Chondrocyte (in vitro differentiated cells): ENCODE measurements at places on chromosomes 7 and 10. TPM values are rescaled to one million over a fixed set of nuclear protein-coding genes. Genes with fewer than 3 reads are reported as not detected.

GRCh38 chr10:75398692-75399460 lies 2.7 kb downstream of the ZNF503 start:
- H3K4me1 ChIP-seq: peaks cover 33% of the 10 kb centered on the region
- peak; percentile 90 for DNase-seq
- H3K27me3 ChIP-seq: peaks cover 9% of the 10 kb centered on the region

GRCh38 chr7:52018680-52019054 lies 702.1 kb upstream of the COBL start:
- H3K27ac ChIP-seq: no peak overlapping the region
- no peak overlapping the region for H3K4me3 ChIP-seq
- no peak for DNase-seq
- no peaks in the 10 kb centered on the region for H3K36me3 ChIP-seq

DNA sequence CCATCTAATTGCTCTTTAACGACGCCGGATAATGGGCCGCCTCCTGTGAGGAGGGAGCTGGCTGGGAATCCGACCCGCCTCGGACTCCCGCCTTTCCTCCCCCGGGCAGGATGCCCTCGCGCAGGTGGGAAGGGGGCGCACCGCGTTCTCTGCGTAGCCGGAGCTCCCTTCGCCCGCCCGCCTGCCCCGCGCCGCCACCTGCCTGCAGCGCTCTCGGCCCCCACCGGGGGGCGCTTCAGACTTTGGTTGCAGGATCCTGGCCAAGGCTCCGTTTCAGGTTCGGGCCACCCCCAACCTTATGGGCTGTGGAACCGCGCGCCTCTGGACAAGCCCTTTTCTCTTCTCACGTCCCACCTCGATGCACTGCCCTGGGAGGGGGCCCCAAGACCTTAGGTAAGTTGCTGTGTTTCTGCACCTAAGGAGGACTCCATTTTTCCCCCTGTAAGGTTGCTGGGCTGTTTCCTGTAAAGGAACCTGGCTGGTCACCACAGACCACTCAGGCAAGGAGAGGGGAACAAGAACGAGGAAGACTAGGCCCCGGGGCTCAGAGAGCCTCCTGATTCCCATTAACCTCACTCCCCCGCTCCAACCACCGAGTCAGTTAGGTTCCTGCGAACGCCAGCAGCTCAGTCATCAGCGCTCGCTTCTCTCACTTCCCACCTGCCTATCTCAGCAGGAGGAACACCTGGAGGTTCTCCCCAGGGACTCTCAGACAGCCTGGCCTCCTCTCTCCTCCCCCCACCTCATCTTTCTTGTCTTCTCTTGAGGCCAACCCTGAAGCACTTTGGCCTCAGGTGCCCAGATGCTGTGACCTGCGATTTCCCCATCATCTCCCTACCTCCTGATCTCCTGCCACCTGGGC lies 11.3 kb upstream of the KAZALD1 start:
- no peak for DNase-seq
- no peak overlapping the region for H3K4me3 ChIP-seq
- peaks cover 15% of the 10 kb centered on the region for H3K4me1 ChIP-seq
- no peaks in the 10 kb centered on the region for H3K36me3 ChIP-seq

GRCh38 chr7:38232502-38233366 lies 40.7 kb downstream of the TARP start:
- no peak overlapping the region for H3K4me3 ChIP-seq
- H3K4me1 ChIP-seq: no peaks in the 10 kb centered on the region
- peaks cover 24% of the 10 kb centered on the region for H3K36me3 ChIP-seq
- DNase-seq: no peak
- no peak overlapping the region for H3K27ac ChIP-seq

DNA sequence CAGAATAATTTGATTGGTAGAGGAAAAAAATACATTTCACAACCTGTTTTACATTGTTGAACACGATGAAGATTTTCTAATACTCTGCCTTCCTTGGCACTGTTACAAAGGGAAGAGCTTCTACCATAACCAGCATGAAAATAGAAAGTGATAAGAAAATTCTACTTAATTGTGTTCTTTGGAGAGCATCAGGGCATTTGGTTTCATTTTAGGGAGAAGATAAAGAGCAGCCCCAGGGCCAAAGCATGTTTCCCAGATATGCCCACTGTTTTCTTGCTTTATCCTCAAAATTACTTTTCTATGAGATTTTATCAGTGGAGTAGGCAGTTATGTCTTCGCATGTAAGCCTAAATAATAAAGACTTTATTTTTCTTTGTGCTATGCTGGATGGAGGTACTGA lies 9.5 kb downstream of the CHRM2 start:
- H3K27ac ChIP-seq: no peak overlapping the region
- no peaks in the 10 kb centered on the region for H3K36me3 ChIP-seq
- H3K27me3 ChIP-seq: peaks cover 38% of the 10 kb centered on the region
- DNase-seq: no peak

- no peak overlapping the region for H3K27ac ChIP-seq
- DNase-seq: no peak
- H3K4me1 ChIP-seq: no peaks in the 10 kb centered on the region
- peaks cover 3% of the 10 kb centered on the region for H3K36me3 ChIP-seq
- H3K27me3 ChIP-seq: peaks cover 46% of the 10 kb centered on the region
Measured at GRCh38 chr10:71448146-71448545, 51.4 kb downstream of the CDH23 start.

- DNase-seq: no peak
- H3K36me3 ChIP-seq: peaks cover 5% of the 10 kb centered on the region
- H3K27me3 ChIP-seq: no peaks in the 10 kb centered on the region
- H3K4me3 ChIP-seq: peak overlapping the region; percentile 73
- peak overlapping the region; percentile 63 for H3K27ac ChIP-seq
- peaks cover 16% of the 10 kb centered on the region for H3K4me1 ChIP-seq
Measured at GRCh38 chr10:17616403-17617030, 657 bp downstream of the HACD1 start.

- DNase-seq: no peak
- peaks cover 7% of the 10 kb centered on the region for H3K4me1 ChIP-seq
- peaks cover 5% of the 10 kb centered on the region for H3K36me3 ChIP-seq
- no peaks in the 10 kb centered on the region for H3K27me3 ChIP-seq
- H3K27ac ChIP-seq: no peak overlapping the region
- no peak overlapping the region for H3K4me3 ChIP-seq
Measured at GRCh38 chr10:97228130-97228774, 42.5 kb upstream of the SLIT1 start.

GRCh38 chr10:11236234-11236633 lies 218.6 kb downstream of the CELF2 start:
- no peaks in the 10 kb centered on the region for H3K27me3 ChIP-seq
- peaks cover 5% of the 10 kb centered on the region for H3K4me1 ChIP-seq
- no peak for DNase-seq
- H3K4me3 ChIP-seq: no peak overlapping the region
- no peaks in the 10 kb centered on the region for H3K36me3 ChIP-seq

DNA sequence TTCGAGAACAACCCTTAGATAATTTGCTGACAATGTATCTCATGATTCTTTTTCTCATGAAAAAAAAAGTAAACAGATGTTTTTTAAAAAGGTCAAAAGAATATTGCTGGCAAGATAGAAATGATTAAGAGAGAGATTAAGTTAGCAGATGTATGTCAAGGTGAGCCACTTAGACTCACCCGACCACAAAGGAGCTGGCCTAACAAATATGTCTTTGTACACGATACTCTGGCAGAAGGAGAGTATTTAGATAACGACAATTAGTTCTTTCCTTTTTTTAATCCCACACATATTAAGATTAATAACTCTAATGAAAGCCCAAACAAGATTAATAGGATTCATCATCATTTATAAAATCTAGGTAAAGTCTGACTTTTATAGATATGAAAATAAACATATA lies 156.7 kb downstream of the RAPGEF5 start:
- no peak overlapping the region for H3K27ac ChIP-seq
- peaks cover 19% of the 10 kb centered on the region for H3K4me1 ChIP-seq
- no peak overlapping the region for H3K4me3 ChIP-seq
- H3K36me3 ChIP-seq: no peaks in the 10 kb centered on the region
- no peaks in the 10 kb centered on the region for H3K27me3 ChIP-seq

- H3K4me1 ChIP-seq: peaks cover 4% of the 10 kb centered on the region
- no peak overlapping the region for H3K27ac ChIP-seq
- H3K27me3 ChIP-seq: no peaks in the 10 kb centered on the region
- H3K36me3 ChIP-seq: peaks cover 18% of the 10 kb centered on the region
Measured at GRCh38 chr10:35554461-35555056, 50.6 kb upstream of the GJD4 start.

GRCh38 chr7:155652156-155653114 lies 8.0 kb downstream of the RBM33 start:
- no peak overlapping the region for H3K4me3 ChIP-seq
- peaks cover 15% of the 10 kb centered on the region for H3K36me3 ChIP-seq
- peaks cover 39% of the 10 kb centered on the region for H3K4me1 ChIP-seq
- peak overlapping the region; percentile 33 for H3K27ac ChIP-seq
- DNase-seq: no peak

DNA sequence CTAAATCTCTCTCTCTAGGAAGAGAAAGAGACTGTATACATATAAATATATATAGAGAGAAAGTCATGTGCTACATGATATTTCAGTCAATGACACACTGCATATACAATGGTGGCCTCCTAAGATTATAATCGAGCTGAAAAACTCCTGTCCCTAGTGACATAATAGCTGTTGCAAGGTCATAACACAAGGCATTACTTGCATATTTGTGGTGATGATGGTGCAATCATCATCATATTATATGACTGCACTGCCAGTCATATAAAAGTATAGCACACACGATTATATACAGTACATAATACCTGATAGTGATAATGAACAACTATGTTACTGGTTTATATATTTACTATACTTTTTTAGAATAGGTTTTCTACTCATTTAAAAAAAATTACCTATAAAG lies 316.7 kb downstream of the FGFR2 start:
- no peak overlapping the region for H3K27ac ChIP-seq
- no peaks in the 10 kb centered on the region for H3K36me3 ChIP-seq
- peaks cover 6% of the 10 kb centered on the region for H3K4me1 ChIP-seq
- peaks cover 5% of the 10 kb centered on the region for H3K27me3 ChIP-seq

GRCh38 chr7:107779647-107780099 lies 23.4 kb downstream of the SLC26A3 start:
- H3K36me3 ChIP-seq: peaks cover 3% of the 10 kb centered on the region
- no peak for DNase-seq
- H3K27me3 ChIP-seq: peaks cover 18% of the 10 kb centered on the region
- H3K27ac ChIP-seq: no peak overlapping the region
- H3K4me3 ChIP-seq: no peak overlapping the region

DNA sequence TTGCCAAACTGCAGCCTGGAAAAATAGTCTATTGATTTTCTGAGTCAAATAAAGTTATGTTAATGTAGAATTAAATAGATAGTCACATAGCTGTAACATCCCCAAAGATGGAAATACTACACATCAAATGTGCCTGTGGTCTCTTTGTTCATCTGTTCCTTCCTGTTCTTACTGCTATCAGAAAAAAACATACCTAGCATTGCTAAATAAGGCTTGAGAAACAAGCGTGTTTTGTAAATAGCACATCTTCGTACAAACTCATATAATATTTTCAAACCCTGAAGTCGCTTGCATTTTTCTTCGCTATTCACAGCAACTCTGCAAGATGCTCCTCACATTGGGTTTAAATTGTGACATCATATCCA lies 116.1 kb downstream of the KLF6 start:
- H3K36me3 ChIP-seq: no peaks in the 10 kb centered on the region
- H3K4me1 ChIP-seq: peaks cover 7% of the 10 kb centered on the region
- H3K27me3 ChIP-seq: no peaks in the 10 kb centered on the region

DNA sequence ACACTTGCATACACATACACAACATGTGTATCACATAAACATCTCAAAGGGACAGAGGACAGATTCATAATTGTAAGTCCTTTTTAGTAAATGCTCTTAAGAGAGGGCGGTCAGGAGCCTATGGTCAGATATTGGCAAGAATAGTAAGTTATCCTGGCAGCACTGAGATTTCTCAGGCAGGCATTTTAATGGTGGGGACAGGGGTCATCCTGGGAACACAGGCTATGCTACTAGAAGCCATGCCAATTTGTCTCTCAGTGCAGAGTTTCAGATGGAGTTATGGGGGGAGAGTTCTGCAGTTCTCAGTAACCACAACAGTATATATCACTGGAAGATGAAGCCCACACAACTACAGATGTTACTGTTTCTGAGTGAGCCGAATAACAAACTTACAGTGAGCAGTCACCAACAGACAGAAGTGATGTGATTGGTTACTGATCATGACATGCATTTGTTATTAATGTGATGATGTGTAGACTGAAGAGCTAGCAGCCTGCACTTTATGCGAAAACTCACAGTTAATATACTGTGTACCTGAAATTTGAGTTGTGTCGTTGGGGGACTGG lies 16.4 kb downstream of the ZNF487 start:
- H3K27me3 ChIP-seq: no peaks in the 10 kb centered on the region
- no peaks in the 10 kb centered on the region for H3K36me3 ChIP-seq
- DNase-seq: no peak
- no peak overlapping the region for H3K27ac ChIP-seq
- no peak overlapping the region for H3K4me3 ChIP-seq

DNA sequence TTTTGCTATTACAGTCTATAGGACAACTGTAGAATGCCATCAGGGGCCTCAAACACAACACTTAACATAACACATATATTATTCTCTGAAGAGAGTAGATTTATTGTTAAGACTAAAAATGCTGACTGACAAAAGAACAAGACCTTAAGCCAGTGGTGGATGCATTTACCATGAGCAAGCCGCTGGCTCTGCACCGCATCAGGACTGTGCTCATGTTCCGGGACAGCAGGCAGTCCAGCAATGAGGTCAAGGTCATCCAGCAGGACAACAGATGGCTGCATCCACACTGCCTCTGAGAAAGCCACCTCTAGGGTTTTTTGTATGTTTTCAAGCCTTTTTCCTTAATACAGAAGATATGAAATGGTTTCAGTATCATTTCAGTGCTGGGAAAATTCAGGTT lies 23.8 kb downstream of the PEX1 start:
- H3K36me3 ChIP-seq: peaks cover 29% of the 10 kb centered on the region
- no peaks in the 10 kb centered on the region for H3K4me1 ChIP-seq
- H3K4me3 ChIP-seq: no peak overlapping the region
- H3K27me3 ChIP-seq: no peaks in the 10 kb centered on the region
- DNase-seq: no peak

DNA sequence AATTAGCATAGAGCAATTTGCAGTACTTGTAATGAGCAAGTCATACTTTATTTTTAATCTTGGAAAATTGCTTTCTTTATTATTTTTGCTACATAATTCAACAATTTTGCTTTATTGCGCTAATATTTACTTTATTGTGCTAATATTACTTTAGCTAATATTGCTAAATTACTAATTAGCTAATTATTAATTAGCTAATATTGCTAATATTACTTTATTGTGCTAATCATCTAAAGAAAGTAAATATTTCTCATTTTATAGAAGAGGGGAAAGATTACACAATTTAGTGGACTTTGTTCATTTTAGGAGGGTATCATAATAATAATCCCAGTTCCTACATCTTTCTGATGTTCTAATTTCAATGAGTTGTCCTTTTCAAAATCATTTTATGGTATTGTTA lies 61.2 kb downstream of the RUNDC3B start:
- DNase-seq: no peak
- H3K4me3 ChIP-seq: no peak overlapping the region
- H3K27ac ChIP-seq: no peak overlapping the region
- no peaks in the 10 kb centered on the region for H3K4me1 ChIP-seq
- H3K36me3 ChIP-seq: no peaks in the 10 kb centered on the region

GRCh38 chr10:98033515-98033914 lies 3.1 kb upstream of the CRTAC1 start:
- H3K36me3 ChIP-seq: no peaks in the 10 kb centered on the region
- DNase-seq: no peak
- peaks cover 79% of the 10 kb centered on the region for H3K27me3 ChIP-seq
- peaks cover 3% of the 10 kb centered on the region for H3K4me1 ChIP-seq

Gene AGAP6
- 8.8 to 17.5 TPM (median 9.1 TPM) in 3 replicates for total RNA-seq

Gene HYAL4
- not detected in 3 replicates for total RNA-seq

Gene INSYN2A
- 0.10 to 0.68 TPM (median 0.13 TPM) in 3 replicates for total RNA-seq

Gene RNF133
- not detected in 3 replicates for total RNA-seq

Gene RAB18
- total RNA-seq: 176 to 179 TPM (median 178 TPM) in 3 replicates

Gene ODAD2
- 1.0 to 3.8 TPM (median 1.1 TPM) in 3 replicates for total RNA-seq

Gene SFRP5
- total RNA-seq: 0.31 to 0.80 TPM (median 0.35 TPM) in 3 replicates

Gene TMEM229A
- not detected in 3 replicates for total RNA-seq

Gene PRR15
- 2.5 to 6.3 TPM (median 2.7 TPM) in 3 replicates for total RNA-seq
